ENCODE measurements at places on chromosomes 11 and 22.

GRCh38 chr11:115606498-115607220 is 102.4 kb upstream of the CADM1 start:
- no peak for DNase-seq

- peak; percentile 9 for DNase-seq
Observed at GRCh38 chr11:1230456-1231395, 7.9 kb downstream of the MUC5B start.

DNA sequence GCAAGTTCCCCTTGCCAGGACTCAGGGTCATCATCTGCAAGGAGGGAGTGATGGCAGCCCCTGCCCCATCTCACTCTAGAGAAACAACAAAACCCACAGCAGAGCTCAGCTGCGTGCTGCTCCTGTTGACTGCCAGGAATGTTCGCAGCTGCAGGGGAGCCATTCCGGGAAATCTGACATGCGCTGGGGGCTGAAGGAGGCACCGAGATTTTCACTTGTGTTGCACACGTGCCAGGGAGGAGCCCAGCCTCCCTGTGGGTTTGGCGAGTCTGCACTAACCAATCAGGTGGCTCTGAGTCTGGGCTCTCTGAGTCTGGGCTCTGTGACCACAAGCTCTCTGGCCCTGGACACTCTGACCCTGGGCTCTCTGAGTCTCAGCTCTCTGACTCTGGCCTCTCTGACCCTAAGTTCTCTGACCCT is 10.5 kb downstream of the FGF3 start:
- no peak for DNase-seq

- DNase-seq = no peak
Observed at GRCh38 chr11:72635933-72636332, 38.3 kb downstream of the PDE2A start.

DNA sequence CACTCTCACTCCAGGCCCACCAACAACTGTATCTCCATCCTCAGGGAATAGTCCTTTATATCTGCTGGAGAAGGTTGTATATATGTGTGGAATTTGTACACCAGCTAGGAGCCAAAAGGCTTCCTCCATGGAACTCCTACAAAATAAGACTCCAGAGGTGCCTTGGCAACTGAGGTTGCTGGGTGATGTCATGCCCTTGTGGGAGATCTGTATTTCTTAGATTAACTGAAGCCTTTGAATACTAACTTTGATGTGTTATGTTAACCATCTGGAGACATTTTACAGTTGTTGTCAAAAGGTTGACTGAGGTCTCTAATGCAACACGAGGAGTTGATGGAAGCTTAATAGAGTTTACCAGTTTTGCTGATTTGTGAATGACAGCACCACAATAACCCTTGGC is 139.5 kb upstream of the TTC12 start:
- no peak for DNase-seq

Measured in renal pelvis (tissue), 12 donors.